ENCODE measurements at places on chromosomes 5 and 9. TPM values are rescaled to one million over a fixed set of nuclear protein-coding genes. Genes with fewer than 3 reads are reported as not detected.

PCDH1 gene
- 27.3 TPM for total RNA-seq

NFIB gene
- 15.4 TPM for total RNA-seq

- peak; percentile 10 for DNase-seq
These were observed 4.9 kb upstream of the LHX2 start for GRCh38 chr9:124006448-124007361.

GRCh38 chr9:84153885-84154284 lies 173.3 kb downstream of the RMI1 start:
- DNase-seq, result no peak

DNA sequence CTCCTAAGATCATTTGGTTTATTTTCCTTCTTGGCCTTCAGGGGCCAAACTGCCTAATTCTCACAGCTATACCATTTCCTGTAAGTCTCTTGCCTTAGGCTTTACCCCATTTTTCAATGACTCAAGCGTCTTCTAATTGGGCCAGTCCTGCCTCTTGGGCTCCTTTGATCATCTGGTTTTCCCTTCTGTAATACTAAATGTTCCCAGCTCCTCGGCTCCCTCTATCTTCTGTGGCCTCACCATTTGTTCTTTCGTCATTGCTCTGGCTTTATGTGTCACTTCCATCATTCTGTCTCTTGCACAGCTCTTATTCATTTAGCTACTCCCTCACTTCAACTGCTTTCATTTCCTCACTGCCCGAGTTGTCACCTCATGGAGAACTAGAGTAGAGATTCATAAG lies 14.5 kb upstream of the SPINK7 start:
- no peak for DNase-seq

DNA sequence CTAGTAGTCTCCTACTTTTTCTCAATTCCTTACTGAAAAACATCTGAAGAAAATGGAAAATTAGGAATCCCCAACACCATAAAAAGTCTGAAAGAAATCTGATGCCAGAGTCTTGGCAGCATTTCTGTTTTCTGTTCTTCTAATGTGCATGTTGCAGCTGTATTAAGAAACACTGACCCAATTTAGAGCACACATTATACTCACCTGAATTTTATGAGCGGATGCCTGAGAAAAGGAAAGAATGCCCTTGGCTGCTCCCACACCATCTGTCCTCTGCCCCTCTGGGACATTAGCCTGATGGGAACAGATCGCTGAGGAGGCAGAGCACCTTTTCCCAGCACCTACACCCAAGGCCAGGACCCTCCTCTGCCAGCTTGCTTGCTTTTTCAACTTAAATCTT lies 14.1 kb upstream of the ANP32B start:
- no peak for DNase-seq

GRCh38 chr5:178439493-178440180 lies 150.6 kb downstream of the COL23A1 start:
- no peak for DNase-seq

- no peak for DNase-seq
These were observed 112.6 kb upstream of the CACNA1B start for GRCh38 chr9:137764981-137765380.

GRCh38 chr5:21649969-21650368 lies 1203.2 kb downstream of the CDH12 start:
- no peak for DNase-seq

GRCh38 chr9:7212101-7212500 lies 454.3 kb downstream of the KDM4C start:
- no peak for DNase-seq

DNA sequence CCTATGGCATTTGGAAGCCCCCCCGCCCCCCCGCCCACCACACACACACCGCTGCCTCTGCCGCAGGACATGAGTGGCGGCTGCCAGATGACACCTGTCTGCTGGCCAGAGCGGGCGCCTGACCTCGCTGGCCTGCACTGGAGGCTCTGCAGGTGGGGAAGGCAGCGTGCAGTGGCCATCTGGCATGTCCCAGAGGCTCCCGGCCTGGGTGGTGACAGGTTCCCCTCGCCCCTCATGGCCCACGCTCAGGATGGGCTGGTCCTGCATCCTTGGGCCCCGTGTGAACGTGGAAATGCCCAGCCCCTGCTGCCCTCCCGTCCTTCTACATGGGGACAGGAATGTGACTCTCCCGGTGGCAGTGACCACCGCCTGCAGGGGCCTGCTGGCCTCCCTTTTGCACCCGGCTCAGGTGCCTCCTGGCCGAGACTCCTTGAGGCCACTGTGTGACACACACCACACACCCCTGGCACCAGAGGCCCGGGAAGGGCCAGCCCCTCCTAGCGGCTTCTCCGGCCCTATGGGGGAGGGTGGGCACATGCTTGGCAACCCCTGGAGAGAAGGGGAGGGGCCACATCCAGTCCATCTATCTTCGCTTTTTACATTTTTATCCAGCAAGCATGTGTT lies 30.3 kb downstream of the IRX4 start:
- no peak for DNase-seq

PSMD5 gene
- 29.2 TPM for total RNA-seq

GRCh38 chr5:99089822-99090549 lies 161.2 kb upstream of the CHD1 start:
- no peak for DNase-seq

DNA sequence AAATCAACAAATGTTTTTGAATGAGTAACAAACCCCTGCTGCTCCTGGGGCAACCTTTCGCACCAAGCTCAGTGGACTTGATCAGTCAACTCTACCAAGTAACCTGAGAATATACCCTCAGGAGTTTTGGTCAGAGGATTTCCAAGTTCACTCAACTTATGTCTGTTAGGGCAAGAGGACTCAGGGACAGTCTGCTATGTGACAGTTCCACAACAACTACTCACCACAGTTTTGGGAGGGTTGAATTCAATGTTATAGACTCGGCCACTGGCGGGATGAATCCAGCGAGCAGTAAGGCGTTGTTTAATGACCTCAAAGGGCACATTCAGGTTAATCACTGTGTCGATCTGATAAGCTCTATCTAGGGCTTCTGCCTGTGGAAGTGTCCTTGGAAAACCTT lies 22.1 kb downstream of the AK3 start:
- DNase-seq, result no peak

HAVCR1 gene
- total RNA-seq, result 54.8 TPM

DNA sequence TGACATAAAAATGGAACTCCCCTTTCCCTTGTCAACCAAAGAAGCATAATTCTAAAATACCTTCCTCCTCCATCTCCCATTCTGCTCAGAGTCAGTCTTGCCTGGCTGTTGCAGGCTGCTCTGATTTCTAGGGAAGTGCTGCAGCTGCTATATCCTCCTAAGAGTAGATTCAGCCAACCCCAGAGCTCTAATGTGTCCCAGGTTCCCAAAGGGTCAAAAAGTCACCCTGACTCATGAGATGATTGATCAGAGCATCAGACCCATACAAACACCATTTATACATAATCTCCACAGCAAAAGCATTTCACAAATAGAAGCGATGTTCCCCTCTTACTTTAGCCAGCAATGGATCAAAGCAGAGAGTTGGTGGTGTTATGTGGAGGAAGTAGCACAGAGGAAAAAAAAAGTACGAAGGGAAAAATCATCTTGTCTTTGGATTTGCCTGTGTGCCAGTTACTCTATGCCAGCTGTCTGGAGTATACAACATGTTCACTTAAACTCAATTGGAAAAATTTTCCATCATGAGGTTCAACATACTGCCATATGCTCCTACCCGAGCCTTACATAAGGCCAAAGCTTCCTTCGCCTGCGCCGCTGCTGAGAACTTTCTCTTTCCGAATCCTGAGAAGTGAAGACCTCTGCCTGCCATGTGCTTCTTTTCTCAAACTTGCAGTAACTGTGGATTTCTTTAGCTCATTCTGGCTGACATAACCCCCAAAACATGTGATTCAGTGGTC lies 258.0 kb downstream of the TLE4 start:
- no peak for DNase-seq

GRCh38 chr5:37015795-37016666 lies 139.5 kb downstream of the NIPBL start:
- DNase-seq, result no peak

ITGA2 gene
- 1.9 TPM for total RNA-seq

- DNase-seq, result no peak
These were observed 22.7 kb upstream of the COL5A1 start for GRCh38 chr9:134618833-134619447.

DNA sequence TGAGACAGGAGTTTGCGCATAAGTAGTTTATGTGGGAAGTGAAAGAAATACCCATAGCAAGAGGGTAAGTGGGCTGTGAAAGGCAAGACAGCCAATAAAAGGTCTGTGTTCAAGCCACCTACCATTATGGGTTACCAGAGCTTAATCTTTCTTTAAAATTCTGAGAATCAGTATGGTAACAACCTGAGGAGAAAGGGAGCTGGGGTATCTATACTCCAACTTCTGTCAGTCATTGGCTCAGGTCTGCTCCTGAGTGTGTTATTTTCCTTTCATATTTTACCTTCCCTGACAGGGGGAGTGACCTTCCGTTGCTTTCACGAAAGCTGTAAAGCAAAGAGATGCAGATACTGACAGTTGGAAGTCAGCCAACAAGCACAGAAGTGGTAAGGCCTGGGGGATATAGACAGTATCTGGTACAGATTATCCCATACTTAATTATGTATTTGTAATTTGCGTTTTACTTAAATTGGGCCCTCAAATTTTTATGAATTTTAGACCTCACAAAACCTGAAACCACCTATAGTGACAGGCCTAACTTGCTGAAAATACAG lies 233.4 kb downstream of the RAB3C start:
- DNase-seq, result no peak

DNA sequence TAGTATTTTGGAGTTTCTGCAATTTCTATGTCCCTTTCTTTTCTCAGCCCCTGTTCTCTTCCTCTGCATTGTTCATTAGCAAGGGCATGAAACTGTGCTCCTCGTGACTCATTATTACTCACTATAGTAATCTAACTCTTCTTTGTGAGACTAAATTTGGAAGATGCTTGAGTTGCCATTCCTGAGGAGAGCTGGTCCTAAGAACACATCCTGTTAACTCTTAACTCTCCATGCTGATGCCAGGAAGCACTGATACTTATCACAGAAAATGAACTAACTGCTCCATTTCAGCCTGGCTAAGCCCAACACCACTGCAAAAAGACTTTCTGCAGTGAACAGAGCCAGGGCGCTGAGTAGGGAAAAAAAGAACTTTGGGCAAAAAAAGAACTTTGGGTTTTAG lies 10.6 kb upstream of the CSNK1A1 start:
- DNase-seq, result peak; percentile 78

DNA sequence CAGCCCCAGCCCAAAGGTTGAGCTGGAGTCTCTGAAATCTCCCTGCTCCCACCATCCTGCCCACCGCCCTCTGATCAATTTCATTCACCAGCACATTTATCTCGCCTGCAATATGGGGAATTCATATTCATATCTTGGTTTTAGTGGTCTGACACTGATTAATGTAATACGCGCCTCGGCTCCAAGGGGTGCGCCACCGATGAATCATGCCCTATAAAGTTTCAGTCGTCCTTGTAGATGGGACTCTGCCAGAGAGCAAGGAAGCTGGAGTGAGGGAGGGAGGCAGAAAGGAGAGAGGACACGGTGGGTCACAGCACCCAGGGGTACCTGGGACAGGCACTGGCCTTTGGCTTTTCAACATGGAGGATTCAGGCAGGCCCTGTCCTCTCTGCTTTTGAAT lies 8.9 kb downstream of the IRX1 start:
- DNase-seq, result no peak

DNA sequence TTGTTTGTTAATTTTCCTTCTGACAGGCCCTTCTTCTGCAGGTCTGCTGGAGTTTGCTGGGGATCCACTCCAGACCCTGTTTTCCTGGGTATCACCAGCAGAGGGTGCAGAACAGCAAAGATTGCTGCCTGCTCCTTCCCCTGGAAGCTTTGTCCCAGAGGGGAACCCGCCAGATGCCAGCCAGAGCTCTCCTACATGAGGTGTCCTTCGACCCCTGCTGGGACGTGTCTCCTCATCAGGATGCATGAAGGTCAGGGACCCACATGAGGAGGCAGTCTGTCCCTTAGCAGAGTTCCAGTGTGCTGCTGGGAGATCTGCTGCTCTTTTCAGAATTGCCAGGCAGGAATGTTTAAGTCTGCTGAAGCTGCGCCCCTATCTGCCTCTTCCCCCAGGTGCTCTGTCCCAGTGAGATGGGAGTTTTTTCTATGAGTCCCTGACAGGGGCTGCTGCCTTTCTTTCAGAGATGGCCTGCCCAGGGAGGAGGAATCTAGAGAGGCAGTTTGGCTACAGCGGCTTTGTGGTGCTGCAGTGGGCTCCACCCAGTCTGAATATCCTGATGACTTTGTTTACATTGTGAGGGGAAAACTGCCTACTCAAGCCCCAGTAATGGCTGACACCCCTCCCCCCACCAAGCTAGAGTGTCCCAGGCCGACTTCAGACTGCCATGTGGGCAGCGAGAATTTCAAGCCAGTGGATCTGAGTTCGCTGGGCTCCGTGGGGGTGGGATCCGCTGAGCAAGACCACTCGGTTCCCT lies 772.0 kb upstream of the FAM174A start:
- no peak for DNase-seq

SPATA31C1 gene
- not detected for total RNA-seq

EPB41L4A gene
- total RNA-seq, result 20.7 TPM

NR5A1 gene
- not detected for total RNA-seq

TRIM36 gene
- 1.0 TPM for total RNA-seq

- no peak for DNase-seq
These were observed 339.6 kb upstream of the SGCD start for GRCh38 chr5:155987265-155987810.

DNA sequence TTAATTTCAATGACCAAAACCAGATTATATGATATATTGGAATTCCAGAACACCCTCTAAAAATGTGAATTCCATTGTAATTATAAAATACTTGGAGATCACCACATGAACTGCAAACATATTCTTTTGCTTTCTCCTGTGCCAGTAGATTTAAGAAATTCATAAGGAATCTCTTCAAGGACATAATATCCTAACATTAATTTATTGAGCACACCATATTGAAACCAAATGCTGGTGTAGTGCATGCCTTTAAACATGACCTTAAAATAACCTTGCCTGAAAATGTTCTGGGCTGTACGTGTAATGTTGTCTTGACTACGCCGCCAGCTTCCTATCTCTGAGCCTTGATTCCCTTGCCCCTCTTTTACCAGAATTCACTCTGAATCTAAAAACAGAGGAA lies 205.0 kb upstream of the ACTBL2 start:
- no peak for DNase-seq

DNA sequence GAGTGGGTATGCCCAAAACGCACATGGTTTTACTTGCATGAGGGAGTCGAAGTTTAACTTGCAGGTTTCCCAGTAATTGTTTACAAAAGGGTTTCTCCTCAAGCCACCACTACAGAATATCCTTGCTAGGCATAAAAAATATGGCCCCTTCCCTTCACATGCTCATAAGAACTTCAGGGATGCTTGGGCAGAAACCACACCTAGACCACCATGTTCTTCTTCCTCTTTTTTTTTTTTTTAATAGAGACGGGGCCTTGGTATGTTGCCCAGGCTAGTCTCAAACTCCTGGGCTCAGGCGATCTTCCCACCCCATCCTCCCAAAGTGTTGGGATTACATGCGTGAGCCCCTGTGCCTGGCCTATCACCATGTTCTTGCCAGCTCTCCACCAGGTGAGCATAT lies 18.6 kb upstream of the PLIN2 start:
- DNase-seq, result no peak

- DNase-seq, result no peak
These were observed 501.0 kb upstream of the EDIL3 start for GRCh38 chr5:84885485-84886258.

Measured in Caki2 (cell line).